ENCODE measurements at places on chromosomes 12 and 14.

- no peak for DNase-seq
These were observed 113.8 kb downstream of the BCL11B start for GRCh38 chr14:99158150-99158549.

GRCh38 chr12:50242751-50243191, 40.5 kb downstream of the LIMA1 start:
- DNase-seq = no peak

GRCh38 chr14:50822501-50823042, 8.4 kb downstream of the NIN start:
- no peak for DNase-seq

- DNase-seq = peak; percentile 78
These were observed at the start of gene GLTP for GRCh38 chr12:109880043-109880931. TSS of gene GLTP (minus strand) at chr12:109880541. CDS start at chr12:109880374, 167 bp downstream.

- DNase-seq = no peak
These were observed 53.4 kb downstream of the CYP46A1 start for GRCh38 chr14:99737451-99737951.

- no peak for DNase-seq
These were observed 25.7 kb downstream of the SFSWAP start for GRCh38 chr12:131736446-131737149.

- DNase-seq = no peak
These were observed 321.9 kb upstream of the RTL1 start for GRCh38 chr14:101225157-101226152.

GRCh38 chr14:56059054-56059453, 59.2 kb upstream of the PELI2 start:
- DNase-seq = no peak

DNA sequence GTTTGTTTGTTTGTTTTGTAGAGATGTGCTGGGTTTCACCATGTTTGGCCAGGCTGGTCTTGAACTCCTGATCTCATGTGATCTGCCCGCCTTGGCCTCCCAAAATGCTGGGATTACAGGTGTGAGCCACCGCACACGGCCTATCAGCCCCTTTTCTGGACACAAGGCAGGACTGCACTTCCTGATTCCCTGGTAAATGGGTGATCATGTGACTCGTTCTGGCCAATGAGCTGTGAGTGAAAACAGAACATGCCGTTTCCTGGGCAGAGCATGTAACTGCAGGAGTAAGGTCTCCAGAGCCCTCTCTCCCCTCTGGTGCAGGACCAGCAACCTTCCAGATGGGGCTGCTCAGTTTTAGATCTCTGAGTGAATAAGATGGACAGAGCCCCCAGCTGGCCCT, 92.7 kb downstream of the ITPK1 start:
- DNase-seq = no peak

GRCh38 chr12:105273601-105274000, 37.6 kb upstream of the APPL2 start:
- DNase-seq = no peak

- no peak for DNase-seq
These were observed 23.1 kb upstream of the NKX2-8 start for GRCh38 chr14:36605506-36605857.

- DNase-seq = no peak
These were observed 99.0 kb downstream of the GARIN6 start for GRCh38 chr12:99746538-99746937.

GRCh38 chr12:123928274-123928865, 44.3 kb downstream of the CCDC92 start:
- DNase-seq = no peak

GRCh38 chr12:91991399-91992187, 154.1 kb downstream of the BTG1 start:
- DNase-seq = no peak

- no peak for DNase-seq
These were observed 15.6 kb downstream of the AGAP2 start for GRCh38 chr12:57722716-57723629.

DNA sequence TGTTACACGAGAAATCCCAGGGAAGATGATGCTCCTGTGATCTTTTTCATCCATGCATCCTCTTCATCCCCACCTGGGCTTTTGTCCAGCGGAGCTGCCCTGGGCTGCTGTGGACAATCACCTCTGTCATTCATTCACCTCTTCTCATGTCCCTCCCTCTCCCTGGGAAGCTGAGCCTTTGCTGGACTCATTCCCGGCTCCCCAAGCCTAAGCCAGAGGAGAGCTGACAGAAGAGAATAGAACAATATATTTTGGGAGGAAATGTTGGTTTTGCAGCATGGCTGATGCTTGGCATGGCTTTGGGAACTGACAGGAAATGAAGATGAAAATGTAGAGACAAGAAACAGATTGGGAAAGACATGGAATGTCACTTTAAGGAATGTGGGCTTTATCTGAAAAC, 177.4 kb downstream of the DICER1 start:
- no peak for DNase-seq

DNA sequence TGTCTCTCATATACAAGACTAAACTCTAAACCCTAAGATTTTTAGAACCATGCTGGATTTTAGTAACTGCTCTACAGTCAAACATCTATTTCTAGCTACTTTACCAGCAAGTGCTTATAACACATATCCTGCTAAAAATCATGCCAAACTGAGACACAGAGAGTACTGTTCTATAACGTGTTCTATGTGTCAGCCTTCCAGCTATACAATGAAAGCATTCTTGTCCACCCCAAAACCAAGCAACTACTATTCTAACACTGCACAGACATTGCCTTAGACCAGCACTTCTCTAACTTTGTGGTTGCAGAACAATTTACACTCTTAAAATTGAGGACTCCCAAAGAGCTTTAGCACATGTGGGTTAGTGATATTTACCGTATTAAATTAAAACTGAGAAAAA, 85.7 kb downstream of the SPPL3 start:
- DNase-seq = no peak

DNA sequence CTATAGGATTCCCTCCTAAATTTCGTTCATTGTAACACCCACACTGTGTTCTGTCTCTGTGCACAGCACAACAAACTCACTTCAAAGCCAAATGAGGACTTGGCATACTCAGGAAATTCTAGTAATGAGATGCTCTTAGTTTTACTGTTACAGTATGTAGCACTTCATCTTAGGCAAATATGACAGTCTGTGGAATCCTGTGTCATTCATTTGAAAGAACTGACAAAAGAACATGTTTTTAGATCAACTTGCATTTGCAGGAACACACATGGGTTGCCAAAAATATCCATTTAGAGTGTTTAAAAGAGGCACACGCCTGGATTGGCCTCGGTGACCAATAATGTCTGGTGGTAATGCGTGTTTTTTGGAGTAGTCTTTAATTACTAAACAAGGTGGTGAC, 56.5 kb downstream of the PDE3A start:
- DNase-seq = no peak

DNA sequence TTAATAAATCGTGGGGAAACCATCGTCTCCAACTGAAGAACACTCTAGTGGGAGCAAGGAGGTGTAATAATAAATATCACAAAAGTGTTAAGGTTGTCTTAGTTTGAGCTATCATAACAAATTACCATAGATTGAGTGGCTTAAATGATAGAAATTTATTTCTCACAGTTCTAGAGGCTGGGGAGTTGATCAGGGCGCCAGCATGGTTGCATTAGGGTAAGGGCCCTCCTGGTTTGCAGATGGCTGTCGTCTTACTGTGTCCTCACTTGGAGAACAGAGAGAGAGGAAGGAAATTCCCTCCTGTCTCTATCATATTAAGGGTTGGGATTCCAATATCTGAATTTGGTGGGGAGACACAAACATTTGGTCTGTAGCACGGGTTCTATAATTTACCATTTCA, 33.0 kb downstream of the MRPS35 start:
- DNase-seq = no peak

DNA sequence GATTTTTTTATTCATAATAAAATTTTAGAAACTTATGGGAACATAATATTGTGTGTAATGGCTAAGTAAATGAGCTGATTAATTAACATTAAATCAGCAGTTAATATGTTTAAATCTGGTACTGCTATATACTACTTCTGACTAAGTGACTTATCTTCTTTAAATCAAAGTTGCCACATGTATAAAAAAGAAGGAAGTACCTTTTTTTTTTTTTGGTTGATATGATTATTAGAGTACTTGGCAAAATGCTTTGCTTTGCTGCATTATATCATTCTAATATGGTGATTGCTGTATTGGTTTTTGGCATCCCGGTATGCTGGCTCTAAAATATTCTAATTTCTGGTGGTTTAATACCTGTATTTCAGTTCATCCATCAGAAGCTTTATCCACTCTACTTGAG, 319.1 kb upstream of the RGS6 start:
- DNase-seq = no peak

DNA sequence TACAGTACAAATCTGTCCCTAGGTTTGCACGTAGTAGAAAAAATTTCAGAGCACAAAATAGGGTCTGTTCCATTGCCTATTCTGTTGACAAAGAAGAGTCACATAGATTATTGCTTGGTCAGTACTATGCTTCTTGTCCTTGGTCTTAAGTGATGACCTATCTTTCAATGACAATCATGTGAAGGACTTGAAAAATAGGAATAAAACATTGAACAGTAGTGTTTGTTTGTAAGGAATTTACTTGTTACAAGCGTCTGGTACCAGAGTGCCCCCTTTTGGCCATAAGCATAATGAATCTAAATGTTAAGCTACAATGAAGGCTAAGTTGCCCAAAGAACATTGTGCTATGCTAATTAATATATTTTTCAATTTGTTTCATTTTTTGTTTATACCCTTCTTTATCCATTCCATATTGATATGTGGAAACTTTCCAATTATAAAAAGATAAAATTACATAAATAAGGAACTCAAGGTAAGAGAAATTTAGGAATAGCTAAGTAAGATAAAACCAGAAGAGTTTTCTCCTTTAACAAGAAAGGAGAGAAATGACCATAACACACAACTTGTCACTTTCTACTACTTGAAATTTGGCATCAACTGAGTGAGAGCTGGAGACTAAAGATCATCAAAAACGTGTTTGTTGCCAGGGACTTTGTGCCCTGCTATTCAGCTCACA, 204.7 kb downstream of the EPS8 start:
- DNase-seq = peak; percentile 5

DNA sequence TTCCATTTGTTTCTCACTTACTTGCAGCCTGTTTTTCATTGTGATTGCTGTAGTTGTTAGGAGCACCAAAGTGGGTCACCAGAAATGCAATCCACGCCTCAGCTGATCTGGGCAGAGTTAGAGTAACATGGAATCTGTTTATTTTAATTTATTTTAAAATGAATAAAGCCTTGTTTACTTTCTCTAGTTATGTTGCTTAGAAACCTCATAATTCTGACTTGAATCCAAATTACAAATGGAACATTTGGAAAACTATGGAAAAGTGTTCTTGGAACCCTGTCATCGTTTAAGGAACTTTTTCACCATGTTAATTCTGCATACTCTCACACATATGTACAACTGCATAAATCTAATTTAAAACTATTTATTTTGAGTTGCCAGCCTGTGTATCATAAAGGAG, 92.2 kb upstream of the DAAM1 start:
- no peak for DNase-seq

DNA sequence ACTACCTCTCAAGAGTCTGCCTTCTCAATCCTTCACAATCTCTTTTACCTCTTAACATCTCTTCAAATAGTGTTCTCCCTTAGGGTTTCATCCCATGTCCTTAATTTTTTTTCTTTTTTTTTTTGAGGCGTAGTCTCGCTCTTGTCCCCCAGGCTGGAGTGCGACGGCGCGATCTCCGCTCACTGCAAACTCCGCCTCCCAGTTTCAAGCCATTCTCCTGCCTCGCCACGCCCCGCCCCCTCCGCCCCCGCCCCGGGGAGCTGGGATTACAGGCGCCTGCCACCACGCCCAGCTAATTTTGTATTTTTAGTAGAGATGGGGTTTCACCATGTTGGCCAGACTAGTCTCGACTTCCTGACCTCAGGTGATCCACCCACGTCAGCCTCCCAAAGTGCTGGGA, 7.0 kb upstream of the BCAT1 start:
- DNase-seq = no peak

- no peak for DNase-seq
These were observed 1.5 kb downstream of the SAMD15 start for GRCh38 chr14:77378701-77379100.

DNA sequence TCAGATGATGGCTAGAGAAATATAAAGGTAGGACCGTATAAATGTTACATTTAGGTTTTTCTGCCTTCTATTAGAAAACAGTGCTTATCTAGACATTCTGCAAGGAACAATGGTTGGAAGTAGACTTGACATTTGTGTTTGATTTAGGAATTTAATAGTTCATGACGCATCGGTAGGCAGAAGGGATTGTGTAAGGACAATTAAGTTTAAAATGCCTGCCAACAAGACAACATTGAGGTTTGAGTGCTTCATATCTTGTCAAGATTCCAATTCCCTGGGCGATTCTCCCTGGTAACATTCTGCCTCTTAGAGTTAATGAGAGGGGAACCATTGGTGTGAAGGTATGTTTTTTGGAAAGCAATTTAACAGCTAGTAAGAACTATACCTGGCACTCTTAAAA, 186.8 kb upstream of the RBM19 start:
- DNase-seq = no peak

GRCh38 chr14:39232554-39233415, 930 bp upstream of the MIA2 start:
- no peak for DNase-seq

DNA sequence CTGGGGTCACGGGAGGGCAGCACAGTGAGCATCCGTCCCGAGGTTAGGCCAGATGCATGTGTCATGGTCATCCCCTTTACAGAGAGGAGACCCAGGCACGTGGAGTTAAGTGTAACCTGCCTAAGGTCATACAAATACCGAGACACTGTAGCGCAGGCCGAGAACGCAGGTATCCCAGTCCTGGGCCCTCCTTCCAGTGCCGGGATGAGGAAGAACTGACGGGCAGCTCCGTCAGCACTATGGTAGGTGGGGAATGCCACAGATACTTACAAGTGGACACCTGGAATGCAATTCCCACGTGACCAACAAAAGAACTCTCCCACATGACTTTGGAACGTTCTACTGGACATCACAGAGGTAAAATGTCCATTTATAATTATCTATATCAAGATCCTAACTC, 8.7 kb upstream of the TMEM229B start:
- no peak for DNase-seq

- DNase-seq = no peak
These were observed 50.5 kb upstream of the HIF1A start for GRCh38 chr14:61644834-61645233.

DNA sequence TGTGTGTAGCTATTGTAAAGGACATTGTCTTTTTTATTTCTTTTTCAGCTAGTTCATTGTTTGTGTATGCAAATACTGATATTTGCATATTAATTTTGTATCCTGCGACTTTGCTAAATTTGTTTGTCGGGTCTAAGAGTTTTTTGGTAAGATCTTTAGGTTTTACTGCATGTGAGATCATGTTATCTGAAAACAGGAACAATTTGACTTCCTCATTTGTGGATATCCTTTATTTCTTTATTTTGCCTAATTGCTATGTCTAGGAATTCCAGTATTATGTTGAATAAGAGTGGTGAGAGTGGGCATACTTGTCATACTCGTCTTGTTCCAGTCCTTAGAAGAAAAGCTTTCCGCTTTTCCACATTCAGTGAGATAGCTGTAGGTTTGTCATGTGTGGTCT, 28.8 kb downstream of the SIX4 start:
- no peak for DNase-seq

DNA sequence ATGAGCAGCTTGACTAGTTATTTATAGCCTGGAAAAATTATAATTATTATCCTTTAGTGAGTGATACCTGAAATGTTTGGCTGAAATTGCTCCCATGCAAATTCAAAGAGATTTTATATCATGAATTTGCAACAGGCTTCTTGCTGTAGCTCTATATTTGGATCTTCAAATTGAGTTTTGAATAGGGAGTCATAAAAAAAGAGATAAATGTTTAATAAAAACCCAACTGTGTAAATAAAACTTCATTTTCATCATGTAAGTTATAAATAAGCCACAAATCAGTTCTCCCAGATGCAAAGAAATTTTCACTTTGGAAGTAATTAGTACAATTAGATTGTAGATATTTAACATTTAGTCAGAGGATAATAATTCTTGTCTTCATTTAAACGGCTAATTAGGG, at the start of gene TAS2R8:
TAS2R8 (minus strand) TSS at position 101 of the 400 bp plus-strand sequence. CDS start 306 bp downstream, outside the sequence.
- no peak for DNase-seq

Measured in stimulated activated CD8-positive, alpha-beta memory T cell treated with anti-CD3 and anti-CD28 coated beads, Interleukin-4, amount 100 ng/mL, for 1 hour (primary cell).